ENCODE measurements at places on chromosomes 2 and 18.

- DNase-seq, result no peak
These were observed 72.2 kb downstream of the HDAC4 start for GRCh38 chr2:239328351-239329191.

GRCh38 chr2:188523919-188524318 is 232.2 kb downstream of the GULP1 start:
- DNase-seq, result no peak

GRCh38 chr2:12605936-12606335 is 110.8 kb upstream of the TRIB2 start:
- DNase-seq, result no peak

GRCh38 chr18:944440-944839 is 39.8 kb downstream of the ADCYAP1 start:
- no peak for DNase-seq

Measured in NCI-H1417 treated with DMSO at 0.1 percent for 48 hours (cell line).